ENCODE measurements at places on chromosomes 16 and 17.

DNA sequence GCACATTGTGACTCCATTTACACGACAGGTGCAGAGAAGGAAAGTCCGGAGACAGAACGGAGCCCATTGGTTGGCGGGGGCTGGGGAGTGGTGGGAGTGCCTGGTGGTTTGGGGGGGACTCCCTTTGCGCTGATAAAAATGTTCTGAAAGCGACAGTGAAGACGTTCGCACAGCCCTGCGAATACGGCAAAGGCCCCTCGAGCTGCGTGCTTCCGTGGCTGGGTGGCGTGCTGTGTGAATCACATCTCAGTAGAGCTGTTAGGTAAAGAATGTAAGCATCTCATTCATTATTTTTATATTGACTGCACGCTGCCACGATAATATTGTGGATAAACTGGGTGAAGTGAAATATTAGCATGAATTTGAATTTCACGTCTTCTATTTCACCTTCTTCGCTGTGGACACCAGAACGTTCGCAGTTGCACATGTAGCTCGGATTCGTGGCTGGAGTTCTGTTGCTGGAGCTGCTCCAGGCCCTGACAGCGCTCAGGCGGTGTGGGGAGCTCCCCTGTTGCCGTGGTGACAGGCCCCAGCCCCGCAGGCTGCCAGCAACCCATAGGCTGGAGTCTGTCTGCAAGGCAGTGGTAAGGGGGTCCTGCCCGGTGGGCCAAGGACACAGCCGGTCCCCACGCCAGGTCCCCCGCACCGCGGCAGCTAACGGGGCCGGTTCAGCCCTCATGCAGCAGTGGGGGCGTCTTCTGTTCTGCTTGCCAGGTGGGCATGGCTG is 44.6 kb downstream of the SOX8 start:
- DNase-seq = no peak

DNA sequence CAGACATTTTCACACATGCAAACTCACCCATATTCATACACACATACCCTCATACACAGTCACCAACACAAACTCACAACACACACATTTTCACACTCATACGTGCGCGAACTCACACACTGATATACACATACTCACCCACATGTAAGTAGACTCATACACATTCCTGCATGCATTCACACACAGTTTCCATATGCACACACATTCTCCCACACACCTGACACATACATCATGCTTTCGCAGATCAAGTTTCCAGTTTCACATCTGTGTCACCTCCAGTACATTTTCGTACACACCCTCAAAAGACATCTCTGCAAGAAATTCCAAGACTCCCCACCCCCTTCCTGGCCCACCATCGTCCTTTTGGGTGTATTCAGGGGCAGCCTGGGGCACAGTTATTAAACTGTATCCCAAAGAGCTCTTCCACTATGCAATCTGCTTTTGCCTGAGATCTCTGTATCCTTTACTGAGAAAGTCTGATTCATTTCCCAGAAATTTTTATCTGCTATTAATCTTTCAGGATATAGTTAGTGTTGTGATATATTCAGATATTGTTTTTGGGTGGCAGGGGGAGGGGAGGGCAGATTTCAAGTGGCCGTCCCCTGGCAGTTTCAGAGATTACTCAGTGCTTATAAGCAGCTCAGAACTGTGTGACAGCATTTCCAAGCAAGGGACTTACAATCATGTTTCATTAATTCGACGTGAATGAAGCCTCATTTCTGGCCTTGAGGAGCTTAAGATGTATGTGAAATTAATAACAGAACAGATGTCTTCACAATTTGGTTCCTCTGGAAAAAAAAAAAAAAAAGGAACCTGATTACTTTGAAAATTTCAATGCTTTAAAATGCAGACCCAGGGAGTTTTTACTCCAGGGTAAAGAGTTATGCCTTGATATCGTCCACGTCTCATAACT is 35.3 kb upstream of the MMP2 start:
- no peak for DNase-seq

GRCh38 chr17:55570391-55570790 is 59.1 kb upstream of the SMIM36 start:
- no peak for DNase-seq

DNA sequence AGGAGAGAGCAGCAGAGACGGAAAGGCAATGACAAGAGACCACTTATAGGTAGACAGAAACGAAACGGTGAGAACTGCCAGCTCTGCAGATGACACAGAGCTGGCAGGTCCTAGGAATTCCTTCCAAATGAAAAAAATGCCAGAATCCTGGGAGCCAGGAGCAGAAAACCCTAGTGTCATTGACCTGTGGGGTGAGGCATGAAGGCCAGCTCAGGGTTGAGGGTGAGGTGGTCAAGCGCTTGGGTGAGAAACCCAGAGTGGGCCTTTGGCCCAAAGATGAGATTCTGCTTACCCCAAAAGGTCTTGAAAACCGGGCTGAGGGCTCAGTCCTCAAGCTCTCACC is 9.2 kb downstream of the HIC1 start:
- DNase-seq = no peak

DNA sequence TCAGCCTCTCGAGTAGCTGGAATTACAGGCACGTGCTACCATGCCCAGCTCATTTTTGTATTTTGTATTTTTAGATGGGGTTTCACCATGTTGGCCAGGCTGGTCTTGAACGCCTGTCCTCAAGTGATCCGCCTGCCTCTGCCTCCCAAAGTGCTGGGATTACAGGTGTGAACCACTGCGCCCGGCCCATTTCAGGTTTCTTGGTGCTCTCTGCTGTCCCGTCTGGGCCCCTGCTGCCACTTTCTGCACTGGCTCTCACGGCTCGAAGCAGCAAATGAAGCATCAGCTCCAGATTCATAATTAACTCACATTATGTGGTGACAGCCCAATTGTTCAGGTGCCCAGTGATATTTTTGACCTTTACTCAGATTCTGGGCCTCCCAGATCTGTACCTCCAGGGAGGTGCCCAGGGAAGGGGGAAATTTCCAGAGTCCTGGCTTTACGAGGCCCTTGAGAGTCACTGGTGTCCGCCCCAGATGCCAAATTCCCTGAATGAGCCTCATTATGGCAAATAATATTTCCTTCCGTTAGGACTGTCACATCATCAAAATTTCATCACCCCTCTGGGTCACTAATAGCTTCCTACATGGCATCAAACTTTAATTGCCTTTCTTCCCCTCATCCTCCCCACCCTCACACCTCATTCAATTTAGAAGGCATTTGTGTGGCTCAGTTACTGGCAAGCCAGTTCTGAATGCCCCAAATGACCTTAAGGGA is 9.0 kb downstream of the SDK2 start:
- no peak for DNase-seq

DNA sequence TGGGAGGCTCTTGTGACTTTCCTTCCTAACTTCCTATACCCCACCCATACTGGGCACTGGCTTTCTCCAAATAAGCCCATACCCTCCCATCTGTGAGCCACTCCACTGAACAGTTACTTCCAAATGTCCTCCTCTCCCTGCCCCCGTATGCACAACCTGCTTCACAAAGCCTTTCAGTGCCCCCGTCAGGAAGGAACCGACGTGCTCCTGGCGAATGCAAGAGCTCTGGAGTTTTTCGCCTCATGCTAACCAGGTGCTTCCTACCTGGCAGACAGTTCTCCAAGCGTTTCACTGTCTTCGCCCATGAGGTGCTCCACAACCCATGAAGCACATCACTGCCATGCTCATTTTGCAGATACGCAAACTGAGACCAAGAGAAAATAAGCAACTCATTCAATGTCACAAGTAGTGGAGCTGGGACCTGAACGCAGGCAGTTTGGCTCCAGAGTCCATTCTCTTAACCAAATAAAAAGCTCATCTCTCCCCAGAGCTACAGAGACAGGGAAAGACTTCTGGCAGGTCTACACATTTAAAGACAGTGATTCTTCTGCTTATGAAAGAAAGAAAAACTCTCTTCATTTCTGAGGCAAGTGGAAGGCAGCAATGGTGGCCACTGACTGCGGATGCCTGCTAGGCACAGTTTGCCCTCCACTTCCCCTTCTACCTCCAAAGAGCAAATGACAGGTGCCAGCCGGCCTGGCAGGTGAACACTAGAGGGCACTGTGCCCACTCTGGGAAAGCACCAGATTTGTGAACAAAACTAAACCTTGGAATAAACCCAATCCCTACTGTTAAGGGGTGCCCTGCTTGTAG is 23.8 kb downstream of the SPHK1 start:
- DNase-seq = peak; percentile 39

DNA sequence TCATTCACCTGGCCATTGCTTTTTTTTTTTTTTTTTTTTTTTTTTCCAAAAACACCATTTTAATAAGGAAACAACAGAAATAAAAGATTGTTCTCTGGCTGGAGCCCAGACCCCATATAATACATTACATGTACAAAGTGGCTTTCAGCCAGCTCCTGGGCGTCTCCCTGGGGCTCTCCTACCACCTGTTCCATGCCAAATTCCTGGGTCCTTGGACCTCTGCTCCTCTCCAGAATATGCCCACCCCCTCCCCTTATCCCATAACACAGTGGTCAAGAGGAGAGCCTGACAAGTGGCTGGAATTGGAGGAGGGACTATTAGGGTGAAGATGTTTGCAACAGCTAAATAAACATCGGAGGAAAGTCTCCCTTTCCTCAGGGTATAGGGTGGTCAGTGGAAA is 3.6 kb upstream of the PHF12 start:
- DNase-seq = no peak

- DNase-seq = peak; percentile 96
Observed at GRCh38 chr17:43418441-43419374, 19.9 kb downstream of the ARL4D start.

DNA sequence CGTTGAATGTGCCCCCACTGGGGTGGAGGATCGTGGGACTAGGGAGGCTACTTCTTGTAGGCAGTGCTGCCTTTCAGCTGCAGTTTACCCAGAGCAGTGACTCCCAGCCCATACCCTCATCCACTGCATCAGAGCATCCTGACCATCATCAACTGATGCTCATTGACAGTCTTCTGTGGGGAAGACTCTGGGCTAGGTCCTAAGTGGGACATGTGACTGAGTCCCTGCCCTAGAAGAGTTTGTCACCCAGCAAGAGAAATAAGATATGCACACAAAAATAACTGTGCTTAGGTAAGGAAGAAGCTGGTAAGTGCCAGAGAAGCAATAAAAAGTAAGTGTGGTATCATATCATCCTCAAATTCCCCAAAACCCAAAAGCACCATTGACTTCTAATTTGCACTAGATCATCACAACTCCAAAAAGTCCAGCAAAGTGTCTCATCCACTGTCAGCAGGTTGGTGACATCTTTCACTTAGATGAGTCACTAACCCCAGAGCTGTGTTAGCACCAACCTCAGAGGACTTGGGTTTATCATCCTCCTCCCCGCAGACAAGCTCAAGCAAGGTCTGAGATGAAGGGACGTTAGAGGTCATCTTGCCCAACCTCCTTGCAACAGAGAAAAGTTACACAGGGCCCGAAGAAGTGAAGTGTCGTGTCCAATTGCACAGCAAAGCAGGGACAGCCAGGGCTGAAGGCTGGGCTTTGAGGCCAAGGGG is 99.0 kb downstream of the CCDC182 start:
- DNase-seq = peak; percentile 6

DNA sequence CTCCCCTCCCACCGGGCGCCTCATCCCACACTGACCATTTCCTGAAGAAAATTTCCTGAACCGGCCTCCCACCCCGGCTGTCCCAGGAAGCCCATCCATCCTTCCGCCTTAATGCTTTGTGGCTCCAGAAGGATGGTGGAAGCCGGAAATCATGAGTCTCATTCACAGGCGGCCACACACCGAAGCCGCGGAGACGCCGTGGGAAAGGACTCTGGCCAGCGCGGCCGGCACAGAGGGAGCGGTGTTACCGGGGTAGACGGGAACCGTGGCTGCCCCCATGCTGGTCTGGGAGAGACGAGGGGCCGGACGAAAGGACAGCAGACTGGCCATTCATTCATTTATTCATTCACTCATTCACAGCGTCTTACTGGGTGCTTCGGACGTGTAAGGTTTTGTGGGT is 326.8 kb downstream of the SEC14L1 start:
- DNase-seq = no peak

- no peak for DNase-seq
Observed at GRCh38 chr16:20829536-20829935, 23.2 kb downstream of the REXO5 start.

DNA sequence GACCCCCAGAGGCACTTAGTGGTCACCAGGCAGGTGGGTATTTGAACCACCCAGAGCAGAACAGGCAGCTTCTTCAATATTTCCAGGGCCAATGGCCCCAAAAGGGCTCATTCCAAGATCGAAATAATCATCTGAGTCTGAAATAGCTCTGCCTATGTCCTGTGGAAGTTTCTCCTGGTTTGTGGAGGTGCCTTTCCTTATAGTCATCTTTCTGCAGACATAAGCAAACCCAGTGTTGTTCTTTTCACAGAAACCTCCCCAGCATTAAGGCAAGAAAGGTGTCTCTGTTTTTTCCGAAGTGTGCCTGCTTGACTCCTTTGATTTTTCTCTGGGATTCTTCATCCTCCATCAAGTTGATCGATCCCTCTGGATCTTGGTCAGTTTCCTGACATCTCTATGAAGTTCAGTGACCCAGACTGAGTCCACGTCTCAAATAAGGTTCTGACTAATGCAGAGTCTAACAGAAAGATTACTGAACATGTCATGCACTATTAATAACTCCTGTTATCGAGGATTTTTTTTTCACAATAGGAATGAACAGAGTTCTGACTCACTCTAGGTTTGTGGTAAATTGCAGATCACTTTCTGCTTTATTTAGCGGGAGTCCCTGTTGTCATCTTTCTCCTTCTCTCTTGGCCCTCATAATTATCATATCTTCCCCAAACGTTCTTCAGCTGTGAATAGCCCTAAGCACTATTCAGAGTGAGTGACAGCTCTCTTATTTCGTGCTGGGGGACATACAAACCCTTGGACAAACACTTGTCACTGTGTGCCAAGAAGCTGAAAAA is 1.5 kb downstream of the LRRC3C start:
- peak; percentile 96 for DNase-seq

- peak; percentile 76 for DNase-seq
Observed at GRCh38 chr17:73338050-73338521, 26.3 kb upstream of the CDC42EP4 start.

GRCh38 chr16:83603723-83604570 is 203.8 kb upstream of the HSBP1 start:
- DNase-seq = peak; percentile 4

GRCh38 chr17:61405686-61406536 is 6.3 kb downstream of the TBX2 start:
- no peak for DNase-seq

DNA sequence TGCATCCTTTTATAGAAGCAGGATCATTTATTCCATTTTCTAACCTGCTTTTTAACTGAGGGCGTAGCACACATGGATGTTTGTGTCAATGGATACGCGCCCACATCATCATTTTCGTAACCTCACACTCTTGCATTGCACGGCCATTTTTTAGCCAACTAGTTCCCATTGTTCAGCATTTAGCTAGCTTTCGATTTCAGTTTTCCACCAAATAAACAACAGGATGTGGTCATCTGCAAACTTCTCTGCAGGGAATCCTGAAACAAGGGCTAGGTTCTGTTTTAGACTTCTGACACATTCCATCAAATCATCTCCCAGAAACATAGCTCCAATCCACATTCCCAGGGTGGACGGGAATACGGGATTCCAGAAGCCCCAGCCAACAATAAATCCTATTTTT is 6.4 kb downstream of the CYB561 start:
- DNase-seq = peak; percentile 73

DNA sequence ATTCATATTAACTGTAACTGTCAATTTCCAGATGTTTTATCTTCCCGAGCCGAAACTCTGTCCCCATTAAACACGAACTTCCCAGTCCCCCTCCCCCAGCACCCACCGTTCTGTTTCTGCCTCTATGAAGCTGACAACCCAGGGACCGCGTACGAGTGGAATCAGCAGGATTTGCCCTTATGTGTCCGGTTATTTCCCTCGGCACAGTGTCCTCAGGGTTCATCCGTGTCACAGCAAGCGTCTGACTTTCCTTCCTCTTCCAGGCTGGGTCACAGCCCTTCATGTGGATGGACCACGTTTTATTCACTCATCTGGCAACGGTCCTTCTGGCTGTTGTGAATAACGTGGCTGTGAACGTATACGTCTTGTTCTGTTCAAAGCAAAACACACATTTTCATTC is 31.3 kb downstream of the METRNL start:
- DNase-seq = peak; percentile 33
